PC-3 (cell line): ENCODE measurements at places on chromosomes 16 and 17.

DNA sequence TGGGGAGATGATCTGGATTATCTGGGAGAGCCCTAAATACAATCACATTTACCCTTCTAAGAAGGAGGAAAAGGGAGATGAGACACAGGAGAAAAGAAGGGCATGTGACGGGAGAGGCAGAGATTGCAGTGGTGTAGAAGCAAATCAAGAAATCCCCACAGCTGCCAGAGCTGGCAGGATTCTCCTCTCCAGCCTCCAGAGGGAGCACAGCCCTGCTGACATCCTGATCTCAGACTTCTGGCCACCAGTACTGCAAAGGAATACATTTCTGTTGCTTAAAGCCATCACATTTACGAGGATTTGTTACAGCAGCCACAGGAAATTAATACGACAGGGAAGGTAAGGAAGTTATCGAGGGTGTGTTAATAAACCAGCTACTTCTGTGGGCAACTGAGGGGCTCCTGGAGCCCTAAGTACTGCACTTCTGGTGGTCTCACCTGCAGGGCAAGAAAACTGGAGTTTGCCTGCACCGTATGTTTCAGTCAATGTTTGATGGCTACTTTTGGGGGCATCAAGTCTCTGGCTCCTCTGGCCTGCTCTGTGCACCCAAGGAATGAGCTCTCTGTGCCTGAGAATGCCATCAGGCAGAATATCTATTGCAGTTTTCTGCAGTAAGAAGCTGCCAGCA is 22.9 kb upstream of the CDH13 start:
- peak; percentile 47 for DNase-seq

DNA sequence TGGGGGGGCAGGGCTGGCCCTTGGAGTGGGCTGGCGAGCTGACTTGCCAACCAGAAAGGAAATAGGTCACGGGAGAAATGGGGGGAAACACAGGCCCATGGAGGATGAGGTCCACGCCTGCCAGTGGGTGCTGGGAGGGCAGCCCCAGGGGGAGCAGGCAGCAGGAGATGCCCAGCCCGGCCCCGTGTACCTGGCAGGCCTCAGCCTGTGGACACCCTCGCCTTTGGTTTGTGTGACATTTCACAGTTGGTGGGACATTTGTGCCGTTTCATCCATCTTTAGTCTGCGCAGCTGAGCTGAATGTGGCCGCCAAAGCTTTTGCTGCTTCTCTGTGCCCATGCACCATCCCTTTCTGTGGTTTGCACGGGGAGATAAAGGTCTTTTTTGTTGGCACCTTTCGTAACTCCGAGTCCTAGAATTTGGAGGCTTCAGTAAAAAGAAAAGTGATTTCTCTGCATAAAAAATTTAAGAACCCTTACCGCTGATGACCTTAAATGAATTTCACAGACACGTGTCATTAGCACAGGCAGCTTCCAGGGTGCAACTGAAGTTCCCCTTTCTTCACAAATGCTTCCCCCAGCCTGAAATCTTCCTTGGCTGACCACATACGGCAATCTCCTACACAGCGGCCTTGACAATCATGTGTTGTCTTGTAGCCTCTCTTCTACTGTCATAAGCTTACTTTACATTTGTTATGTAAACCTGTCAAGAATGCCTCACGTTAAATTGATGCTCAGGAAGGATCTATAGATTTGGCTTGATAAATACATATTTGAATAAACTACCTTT is 193.6 kb downstream of the RPTOR start:
- DNase-seq, result no peak

DNA sequence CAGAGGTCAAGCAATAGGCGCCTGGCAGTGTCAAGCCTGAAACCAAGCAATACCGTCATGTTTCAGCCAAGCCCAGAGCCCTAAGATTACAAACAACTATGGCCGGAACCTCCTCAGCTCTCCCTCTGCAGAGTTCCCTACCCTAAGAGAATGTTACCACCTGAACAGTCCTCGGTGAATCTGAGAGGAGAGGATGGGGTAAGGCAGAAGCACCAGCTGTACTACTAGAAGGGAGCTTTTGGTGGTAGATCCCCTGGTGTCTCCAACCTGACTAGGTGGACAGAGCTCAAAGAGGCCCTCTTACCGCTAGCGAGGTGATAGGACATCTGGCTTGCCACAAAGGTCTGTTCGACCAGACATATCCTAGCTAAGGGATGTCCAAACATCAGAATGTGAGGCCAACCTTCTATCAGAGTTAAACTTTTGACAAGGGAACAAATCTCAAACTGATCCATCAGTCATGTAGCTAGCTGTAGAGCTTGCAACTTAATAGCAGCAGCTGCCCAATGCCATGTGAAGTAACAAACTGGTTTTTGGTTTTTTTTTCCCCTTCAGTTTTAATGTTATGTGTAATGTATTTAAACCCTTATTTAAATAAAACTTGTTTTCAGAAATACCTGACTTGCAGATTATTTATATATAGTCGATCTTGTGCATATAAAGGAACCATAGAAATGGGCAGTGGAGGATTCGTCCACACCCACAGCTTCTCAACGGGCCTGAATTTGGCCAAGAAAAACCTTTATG is 2.5 kb downstream of the EIF1 start:
- DNase-seq, result no peak

- DNase-seq, result peak; percentile 64
Observed at GRCh38 chr16:1105888-1106620, 10.0 kb upstream of the C1QTNF8 start.

DNA sequence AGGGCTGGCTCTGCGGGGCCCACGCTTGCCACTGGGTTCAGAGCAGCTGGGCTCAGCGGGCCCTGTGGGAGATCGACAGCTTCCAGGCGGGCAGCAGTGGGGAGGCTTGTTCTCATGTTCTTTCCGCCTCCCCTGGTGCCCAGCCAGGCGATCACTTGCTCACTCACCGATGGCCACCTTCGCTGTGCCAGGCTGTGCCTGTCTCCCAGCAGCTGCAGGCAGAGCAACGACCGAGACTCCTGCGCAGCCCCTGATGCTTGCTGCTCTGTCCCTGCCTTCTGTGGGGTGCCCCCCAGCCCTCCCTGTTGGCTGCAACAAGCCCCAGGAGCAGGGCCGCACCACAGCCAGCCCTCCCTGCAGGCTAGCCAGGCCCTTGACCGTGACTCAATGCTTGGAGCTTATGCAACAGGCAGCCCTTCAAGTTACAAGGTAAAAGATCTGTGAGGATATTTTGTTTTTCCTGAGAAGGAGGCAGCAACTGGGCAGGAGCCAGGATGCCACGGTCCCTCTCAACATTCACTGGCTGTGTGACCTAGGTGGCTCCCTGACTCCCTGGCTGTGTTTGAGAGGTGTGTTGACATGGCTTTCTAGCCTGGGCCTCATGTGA is 9.6 kb upstream of the SPNS2 start:
- no peak for DNase-seq

GRCh38 chr16:48507391-48507790 is 102.6 kb downstream of the N4BP1 start:
- DNase-seq, result no peak

DNA sequence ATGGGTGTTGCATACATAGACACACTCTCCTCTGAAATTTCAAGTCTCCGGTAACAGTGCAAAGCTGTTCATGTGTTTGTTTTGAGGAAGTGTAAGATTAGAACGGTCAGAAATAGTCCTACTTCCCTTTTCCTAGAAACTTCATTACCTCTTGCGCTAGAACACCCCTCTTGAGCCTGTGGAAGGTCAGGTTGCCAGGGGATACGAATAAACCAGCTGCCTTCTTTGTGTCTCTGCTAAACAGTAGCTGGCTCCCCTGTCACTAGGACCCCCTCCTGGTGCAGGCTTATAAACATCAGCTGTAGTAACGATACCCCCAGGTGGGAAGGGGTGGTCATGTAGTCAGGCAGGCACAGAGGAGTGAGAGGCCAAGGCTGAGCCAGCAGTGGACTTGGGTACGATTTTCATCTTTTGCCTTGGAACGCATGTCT is 113.4 kb upstream of the RCVRN start:
- no peak for DNase-seq

GRCh38 chr16:57388359-57389086 is 16.0 kb upstream of the CCL17 start:
- DNase-seq, result peak; percentile 7

- no peak for DNase-seq
Observed at GRCh38 chr16:22329199-22329695, 32.0 kb downstream of the POLR3E start.

DNA sequence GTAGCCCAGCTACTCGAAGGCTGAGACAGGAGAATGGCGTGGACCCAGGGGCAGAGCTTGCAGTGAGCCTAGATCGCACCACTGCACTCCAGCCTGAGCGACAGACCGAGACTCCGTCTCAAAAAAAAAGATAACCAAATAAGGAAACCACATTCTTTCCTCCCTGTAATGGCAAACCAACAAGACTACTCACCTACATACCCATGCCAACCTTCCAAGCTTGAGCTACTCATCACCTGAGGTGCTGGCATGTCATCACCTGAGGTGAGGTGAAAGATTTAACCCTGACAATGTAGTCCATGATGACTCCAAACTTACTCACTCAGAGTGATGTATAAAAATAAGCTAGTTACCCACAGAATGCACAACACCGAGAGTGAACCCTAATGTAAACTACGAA is 85.2 kb downstream of the SMG6 start:
- DNase-seq, result peak; percentile 76

- no peak for DNase-seq
Observed at GRCh38 chr16:88566158-88566557, 4.0 kb upstream of the ZC3H18 start.

GRCh38 chr16:1157639-1158455 is 4.9 kb downstream of the CACNA1H start:
- no peak for DNase-seq

GRCh38 chr16:392450-393030 is 4.5 kb upstream of the NME4 start:
- no peak for DNase-seq

- peak; percentile 97 for DNase-seq
Observed at GRCh38 chr17:65131946-65132345, 5.2 kb upstream of the RGS9 start.

GRCh38 chr17:45906927-45907622 is 12.7 kb downstream of the MAPT start:
- DNase-seq, result no peak

DNA sequence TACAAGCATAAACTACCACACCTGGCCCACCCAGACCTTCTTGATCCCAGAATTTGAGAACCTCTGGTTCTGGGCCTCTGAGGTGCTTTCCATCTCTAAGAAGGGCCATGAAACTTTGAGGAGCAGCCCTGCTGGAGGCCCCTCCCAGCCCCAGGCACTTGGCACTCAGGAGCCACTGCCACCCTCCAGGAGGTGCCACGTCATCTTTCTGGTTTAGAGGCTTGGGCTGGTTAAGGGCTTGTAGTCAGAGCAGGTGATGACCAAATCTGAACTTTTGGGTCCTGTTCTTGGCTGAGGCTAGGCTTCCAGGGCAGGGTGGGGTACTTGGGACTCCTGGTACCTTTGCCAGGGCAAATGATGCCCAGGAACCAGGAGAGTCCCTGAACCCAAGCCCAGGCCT is 13.8 kb upstream of the DLX4 start:
- DNase-seq, result peak; percentile 60

- no peak for DNase-seq
Observed at GRCh38 chr16:47490471-47490870, 29.3 kb downstream of the PHKB start.

- no peak for DNase-seq
Observed at GRCh38 chr17:39173526-39174274, 7.7 kb upstream of the ARL5C start.

DNA sequence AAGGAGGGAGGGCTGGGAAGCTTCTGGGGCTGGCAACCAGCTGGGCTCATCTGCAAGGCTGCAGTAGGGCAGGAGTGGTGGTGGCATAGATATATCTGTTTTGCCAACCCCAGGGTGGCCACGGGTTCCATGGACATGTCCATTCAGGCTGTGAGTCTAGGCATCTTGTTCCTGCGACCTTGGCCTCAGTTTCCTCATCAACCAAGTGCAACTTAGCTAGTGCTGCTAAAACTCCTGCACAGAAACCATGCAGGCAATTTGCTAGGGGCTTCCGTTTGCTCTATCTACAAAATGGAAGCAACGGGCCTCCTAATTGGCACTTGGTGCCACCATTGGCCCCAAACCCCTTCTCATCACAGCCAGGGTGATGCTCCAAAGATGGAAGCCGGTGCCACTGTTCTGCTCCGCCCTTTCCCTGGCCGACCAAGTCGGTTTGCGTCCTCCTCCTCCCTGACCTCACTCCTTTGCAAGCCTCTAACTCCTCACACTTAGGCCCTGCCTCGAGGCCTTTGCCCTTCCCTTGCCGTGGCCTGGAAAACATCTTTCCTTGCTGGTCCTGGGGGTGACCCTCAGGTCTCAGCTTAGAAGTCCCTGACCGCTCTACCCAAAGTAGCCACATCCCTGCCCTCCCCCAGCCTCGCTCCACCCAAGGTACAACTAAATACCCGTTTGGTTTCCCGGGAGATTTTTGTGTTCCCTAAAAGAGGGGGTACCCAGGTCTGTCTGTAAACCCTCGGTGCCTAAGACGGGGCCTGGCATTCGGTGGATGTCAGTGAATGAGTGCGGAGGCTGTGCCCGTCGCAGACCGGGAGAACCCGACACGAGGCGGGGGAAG is 1.2 kb downstream of the SREBF1 start:
- no peak for DNase-seq

GRCh38 chr17:45164734-45165269 is 3.1 kb downstream of the HEXIM2 start:
- no peak for DNase-seq
